ENCODE measurements at places on chromosomes 3 and 15.

DNA sequence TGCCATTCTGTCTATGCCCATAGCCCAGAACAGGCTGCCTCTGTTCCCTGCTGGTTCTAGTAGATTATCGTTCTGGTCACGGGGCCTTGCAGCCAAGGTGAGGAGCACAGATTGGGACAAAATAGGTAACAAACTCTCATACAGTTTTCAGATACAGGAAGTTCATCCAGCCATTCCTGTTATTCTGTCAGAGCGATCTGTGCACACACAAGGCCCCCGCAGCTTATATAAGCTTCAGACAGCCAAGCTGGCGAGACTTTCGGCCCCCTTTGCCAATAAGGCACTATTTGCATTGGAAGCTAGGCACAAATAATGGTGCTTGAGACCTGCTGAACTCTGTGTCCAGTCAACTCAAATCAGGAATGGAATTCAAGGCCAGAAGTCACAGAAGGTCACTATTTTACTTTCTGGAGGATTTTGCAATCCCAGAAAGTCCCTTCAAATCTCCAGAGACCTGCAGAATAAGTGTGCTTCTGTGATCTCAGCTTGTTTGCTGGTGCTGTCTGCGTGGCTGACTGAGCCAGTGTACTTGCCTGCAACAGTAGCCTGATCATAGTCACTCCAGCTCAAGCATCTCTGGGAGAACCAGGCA lies 69.4 kb downstream of the BFSP2 start:
- DNase-seq = no peak

GRCh38 chr3:197960694-197961581 lies 921 bp downstream of the LMLN start:
- no peak for DNase-seq

DNA sequence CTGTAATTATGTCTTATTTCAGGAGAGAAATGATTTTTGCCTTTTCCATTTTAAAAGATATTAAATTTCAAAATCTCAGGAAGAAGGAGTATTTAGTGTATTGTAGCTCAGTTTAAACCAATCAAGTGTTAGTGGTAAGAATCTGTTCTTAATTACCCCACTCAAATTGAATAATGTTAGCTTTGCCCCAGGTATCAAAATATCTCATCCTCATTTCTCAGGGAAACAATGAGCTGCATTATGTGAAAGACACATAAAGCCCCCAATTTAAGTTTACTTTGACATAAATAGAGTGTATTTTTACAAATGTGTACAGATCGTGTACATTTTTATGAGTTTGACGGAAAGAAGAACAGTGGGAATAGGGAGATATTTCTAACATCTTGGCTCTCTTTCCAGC lies 317.4 kb upstream of the RARB start:
- no peak for DNase-seq

DNA sequence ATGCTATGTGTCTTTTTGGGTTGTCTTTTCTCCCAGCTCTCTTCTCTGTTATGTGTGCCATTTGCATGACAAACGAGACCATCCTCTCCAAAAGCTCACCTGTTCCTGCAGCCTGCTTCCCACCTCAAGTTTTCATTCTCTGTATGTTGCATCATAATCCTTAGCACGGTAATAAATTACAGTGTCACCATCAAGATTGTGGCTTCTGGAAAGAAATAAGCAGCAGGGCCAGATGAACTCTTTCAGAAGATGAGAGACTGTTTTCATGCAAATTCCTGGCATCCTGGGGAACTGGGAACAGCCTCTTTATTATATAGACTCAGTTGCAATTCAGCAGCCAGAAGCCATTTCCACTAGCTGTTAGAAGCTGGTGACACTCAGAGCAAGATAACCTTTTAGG lies 436.7 kb downstream of the EPHB1 start:
- no peak for DNase-seq

DNA sequence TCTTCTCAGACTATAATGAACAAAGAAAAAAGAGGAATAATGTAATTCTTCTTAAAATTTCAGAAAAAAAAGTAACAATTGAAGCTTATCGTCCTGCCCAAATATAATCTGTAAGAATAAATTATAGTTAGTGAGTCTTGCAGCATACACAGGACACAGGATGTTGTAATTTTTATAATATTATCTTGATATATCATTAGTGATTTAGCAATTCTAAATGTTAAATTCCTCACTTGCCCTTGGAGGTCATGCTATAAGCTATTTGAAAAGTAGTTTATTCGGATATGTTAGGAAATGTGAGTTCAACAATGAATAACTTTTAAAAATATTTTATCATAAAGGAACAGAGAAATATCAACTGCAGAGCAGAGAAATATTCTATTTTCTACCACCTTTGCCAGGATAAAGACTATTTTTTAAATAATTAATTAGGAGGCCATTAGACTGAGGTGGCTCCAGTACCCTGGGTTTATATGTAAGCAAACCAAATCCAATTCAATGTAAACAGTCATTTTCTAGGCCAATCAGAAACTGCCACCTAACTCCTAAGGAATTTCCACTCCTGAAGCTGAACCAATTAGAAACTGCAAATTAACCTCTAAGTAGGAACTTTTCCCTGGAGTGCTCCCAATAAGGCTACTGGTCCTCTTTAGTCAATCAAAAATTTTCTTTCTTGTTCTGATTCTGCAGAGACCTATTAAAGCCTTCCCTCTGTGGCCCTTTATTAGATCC lies 1109.3 kb downstream of the ROBO2 start:
- no peak for DNase-seq

GRCh38 chr3:155393316-155393715 lies 99.8 kb upstream of the STRIT1 start:
- DNase-seq = no peak

DNA sequence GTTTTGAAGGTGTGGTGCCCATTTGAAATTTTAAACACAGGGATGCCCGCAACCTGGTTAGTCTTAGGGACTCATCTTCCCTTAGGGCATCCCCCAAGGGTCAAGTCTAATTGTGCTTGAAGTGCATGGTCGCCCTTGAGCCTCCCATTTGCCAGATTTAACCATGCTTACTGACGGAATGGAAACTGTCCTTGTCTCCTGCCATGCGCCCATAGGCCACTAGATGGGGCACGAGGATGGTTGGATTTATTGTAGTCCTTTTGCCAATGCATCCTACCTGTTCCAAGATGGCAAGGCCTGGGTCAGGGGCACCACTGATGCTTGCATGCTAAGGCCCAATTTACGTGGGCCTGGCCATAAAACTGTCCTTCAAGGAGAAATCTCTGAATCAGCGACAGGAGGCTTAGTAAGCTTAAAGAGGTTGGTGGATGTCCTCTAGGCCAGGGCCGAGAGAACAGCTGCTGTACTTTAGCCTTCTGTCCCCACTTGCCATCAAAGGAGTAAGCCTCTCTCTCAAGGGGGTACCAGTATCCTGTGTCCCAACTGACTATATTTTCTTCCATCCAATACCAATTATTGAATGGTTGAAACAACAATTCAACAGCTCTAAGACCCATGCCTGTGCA lies 355.4 kb downstream of the OTOL1 start:
- DNase-seq = no peak

Data from KG1 (cell line).